ENCODE measurements at places on chromosomes 1 and 21. TPM values are rescaled to one million over a fixed set of nuclear protein-coding genes. Genes with fewer than 3 reads are reported as not detected.

BSND gene
- total RNA-seq, result not detected

SERINC2 gene
- total RNA-seq, result 30.4 TPM

LYPLAL1 gene
- 26.1 TPM for total RNA-seq

DNA sequence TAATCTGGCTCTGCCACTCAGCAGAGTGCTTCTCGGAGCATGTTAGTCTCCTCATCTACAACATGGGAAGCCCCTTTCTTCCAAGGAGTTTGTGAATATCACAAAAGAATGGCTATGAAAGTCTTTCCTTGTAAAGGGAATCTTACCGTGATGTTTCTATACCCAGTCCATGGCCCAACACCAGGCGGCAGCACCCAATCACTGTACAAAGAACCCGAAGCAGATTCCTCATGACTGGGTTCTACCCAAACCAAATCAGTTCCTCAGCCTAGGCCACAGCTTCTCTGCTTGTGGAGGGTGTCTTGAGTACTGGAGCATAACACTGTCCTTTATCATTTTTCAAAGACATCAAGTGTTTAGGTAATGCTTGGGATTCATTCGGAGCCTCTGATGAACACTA is 16.6 kb upstream of the SLFNL1 start:
- DNase-seq, result no peak

DNA sequence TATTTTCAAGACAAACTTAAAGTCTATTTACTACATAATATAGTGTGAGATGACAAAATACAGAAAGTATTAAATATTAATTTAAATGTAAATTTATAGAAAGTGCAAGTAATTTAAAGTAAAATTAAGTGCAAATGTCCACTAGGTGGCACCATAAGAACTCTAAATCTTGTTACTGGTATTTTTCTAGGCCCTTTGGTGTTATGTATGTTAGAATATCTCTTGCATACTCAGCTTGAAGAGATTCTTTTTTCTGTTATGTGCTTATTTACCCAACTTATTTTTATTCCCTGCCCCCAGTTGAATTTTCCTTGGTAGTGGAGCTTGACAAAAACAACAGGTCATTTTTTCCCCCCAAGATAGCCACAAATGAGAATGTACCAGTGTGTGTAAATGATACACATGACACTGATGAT is 71.5 kb downstream of the RPS6KC1 start:
- peak; percentile 35 for DNase-seq

DNA sequence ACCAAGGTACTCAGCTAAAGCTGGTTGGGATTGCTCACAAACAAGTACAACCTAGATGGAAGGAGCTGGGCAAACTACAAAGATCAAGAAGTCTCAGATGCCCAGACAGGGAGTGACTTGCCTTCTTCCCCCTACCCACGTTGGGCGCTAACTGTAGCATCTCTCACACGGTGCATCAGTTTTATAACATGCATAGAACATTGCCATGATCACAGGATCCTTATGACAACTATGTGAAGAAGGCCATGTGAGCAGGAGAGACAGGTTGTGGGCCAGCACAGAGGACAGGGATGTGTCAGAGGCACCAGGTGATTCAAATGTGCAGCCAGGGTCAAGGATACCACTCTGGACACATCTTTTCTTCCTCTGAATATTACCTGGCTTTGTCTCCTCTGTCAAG is 28.3 kb upstream of the CYP4B1 start:
- DNase-seq, result no peak

- DNase-seq, result no peak
Observed at GRCh38 chr1:81757398-81758020, 43.2 kb upstream of the ADGRL2 start.

DNA sequence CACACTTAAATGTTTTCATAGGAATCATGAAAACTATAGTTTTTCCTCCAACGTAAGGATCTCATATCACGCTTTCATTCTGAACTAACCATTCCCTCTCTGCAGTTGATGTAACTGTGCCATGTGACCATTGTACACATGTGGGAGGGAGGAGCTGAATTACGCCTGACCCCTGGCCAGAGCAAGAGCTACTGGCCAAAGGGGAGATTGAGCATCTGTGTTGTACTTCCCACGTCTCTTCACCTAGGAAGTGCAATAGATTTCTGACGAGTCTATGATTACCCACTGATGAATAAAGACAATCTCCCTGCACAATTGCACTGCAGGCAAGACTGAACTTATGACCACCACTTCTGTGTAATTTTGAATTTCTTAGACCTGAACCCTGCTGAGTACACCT is 24.0 kb downstream of the PTPRC start:
- DNase-seq, result no peak

DNA sequence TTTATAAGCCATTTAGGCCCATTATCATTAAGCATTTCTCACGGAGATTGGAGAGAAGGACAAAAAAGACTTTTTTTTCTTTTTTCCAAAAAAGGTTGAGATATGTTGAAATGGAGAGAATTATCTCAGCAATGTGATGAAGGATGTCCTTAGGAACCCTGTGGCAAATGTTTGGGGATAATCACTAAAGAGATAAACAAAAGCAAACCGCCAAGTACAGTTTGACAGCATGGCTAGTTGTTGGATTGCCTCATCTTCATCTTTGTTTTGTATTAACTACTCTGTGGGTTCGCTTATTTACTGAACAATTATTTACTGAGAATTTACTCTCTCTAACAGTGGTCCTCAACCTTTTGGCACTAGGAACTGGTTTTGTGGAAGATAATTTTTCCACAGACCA is 97.4 kb upstream of the HP1BP3 start:
- no peak for DNase-seq

DNA sequence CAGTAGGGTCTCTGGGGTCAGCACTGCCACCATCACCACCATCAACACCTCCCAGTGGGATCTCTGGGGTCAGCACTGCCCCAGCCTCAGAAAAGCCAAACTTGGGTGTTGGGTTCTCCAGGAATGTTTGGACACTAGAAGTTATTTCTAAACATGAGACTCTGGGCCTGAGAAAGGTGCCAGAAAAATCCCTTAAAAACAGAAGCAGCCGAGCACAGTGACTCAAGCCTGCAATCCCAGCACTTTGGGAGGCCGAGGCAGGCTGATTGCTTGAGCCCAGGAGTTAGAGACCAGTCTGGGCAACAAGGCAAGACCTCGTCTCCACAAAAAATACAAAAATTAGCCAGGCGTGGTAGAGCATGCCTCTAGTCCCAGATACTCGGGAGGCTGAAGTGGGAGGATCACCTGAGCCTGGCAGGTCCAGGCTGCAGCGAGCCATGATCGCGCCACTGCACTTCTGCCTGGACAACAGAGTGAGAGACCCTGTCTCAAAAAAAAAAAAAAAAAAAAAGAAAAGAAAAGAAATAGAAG is 470 bp downstream of the PTAFR start:
- DNase-seq, result no peak

- no peak for DNase-seq
Observed at GRCh38 chr1:221772117-221772516, 30.2 kb upstream of the DUSP10 start.

GRCh38 chr1:51622455-51622913 is 5.6 kb downstream of the OSBPL9 start:
- peak; percentile 78 for DNase-seq

DNA sequence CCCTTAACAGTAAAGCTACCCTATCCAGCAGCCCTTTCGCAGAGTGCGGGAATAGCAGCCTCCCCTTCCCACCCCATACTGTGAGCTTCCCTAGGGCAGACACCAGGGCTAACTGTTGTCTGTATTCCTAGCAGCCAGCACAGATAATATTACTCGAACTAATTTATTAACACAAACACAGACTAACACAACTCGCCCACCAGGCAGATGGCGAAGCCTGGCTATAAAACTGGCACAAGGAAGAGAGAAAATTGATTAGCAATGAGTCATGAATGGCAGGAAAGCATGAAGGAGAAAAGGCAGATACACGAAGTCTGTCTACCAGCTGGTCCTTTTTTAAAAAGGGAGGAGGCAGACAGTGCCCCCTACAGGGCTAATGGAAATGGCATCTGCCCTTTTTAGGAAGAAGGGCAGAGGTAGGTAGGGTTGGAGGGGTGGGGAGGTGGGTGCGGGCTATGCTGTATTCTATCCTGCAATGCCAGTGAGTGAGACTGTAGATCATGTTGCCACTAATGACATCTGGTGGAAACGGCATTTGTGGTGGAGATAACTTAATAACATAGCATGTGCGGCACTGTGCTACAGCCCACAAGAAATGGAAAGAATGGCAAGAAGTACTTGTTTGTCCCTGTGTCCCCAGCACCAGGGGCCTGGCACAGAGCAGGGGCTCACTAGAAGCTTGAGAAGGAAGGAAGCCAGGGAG is 30.6 kb upstream of the CTPS1 start:
- DNase-seq, result peak; percentile 59

GRCh38 chr1:93965888-93966287 is 56.7 kb upstream of the GCLM start:
- DNase-seq, result no peak

- DNase-seq, result no peak
Observed at GRCh38 chr1:240597153-240597745, 14.7 kb downstream of the GREM2 start.

- DNase-seq, result peak; percentile 40
Observed at GRCh38 chr1:21898326-21899200, 38.5 kb downstream of the HSPG2 start.

All from astrocyte (in vitro differentiated cells and primary cell).